GM04503 (cell line): ENCODE measurements at places on chromosomes 7 and 10.
A peak's percentile ranks its signal among the peaks of the same experiment; 100 is the strongest.

DNA sequence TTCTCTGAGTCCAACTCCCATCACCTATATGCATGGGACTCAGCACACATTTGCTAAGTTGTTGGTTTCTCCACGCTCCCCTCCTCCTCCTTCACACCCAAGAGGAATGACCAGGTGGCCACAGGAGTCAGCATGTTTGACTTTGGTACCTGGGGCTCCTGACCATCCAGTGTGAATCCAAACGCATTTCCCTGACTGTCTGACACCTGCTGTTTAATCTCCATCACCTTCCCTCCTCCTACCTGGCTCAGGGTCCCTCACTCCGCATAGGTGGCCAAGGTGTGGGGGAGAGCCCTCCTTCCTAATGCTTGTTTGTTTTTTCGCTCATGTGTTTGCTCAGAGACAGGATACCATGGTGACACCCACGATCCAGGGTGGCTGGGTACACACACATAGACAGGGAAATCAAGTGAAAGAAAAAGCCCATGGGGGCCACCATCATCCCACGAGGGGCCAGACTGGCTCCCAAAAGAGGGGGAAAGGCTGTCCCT, 194.9 kb downstream of the KCNMA1 start:
- DNase-seq: no peak

DNA sequence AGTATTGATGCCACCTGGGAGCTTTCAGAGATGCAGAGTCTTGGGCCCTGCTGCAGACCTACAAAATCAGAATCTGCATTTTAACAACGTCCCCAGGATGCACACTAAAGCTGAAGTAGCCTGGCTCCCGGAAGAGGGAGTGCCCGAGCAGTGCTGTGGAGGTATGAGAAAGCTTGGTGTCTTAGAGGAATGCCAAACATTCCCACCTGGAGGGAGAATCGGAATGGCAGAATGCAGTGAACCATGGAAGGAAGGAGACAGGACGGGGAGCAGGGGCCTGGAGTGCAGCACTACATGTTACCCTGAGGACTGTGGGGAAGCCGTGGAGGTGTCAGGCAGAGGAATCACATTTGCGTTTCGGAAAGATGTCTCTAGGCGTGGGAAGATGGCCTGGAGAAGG, 90.9 kb downstream of the AOAH start:
- DNase-seq: no peak

DNA sequence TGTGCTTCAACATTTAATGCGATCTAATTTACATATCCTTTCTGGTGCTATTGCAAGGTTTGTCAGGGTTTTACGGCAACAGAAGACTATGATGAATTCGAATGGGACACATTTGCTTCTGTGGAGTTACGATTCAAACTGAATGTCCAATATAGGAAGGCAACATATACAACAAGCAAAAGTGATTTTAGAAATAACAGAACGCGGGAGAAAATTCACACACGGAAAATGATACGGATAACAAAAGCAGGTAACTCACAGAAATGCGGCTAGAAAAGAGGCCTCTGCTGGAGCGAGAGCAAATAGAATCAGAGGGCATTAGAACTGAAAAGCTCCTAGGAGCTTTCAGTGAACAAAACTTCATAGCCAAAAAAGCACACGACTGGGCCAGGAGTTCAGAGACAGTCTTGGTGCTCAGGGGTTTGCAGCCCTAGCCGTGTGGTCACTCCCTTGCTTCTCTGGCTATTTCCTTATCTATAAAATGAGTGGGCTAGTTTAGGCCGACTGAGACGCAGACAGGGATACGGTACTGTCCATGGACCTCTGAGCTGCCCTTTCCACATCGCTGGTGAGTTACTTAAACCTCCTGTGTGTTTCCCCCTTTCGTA, 557 bp upstream of the TAX1BP1 start:
- DNase-seq: peak; percentile 39

DNA sequence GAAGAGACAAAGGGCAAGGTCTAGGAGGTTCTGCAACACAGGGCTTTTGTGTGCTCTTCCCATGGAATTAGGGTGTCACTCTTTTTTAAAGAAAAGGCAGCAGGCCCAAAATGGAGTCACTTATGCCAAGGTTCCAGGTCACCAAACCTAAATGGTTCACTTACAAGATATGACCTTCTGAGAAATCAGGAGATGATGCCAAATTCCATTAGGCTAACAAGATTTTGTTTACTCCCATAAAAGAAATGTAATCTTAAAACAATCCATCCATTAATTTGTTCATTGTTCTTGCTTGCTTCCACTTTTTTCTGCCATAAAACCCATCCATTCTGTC, 158.1 kb downstream of the SNX13 start:
- no peak for DNase-seq

GRCh38 chr10:113820507-113820906, 33.4 kb downstream of the DCLRE1A start:
- DNase-seq: no peak

DNA sequence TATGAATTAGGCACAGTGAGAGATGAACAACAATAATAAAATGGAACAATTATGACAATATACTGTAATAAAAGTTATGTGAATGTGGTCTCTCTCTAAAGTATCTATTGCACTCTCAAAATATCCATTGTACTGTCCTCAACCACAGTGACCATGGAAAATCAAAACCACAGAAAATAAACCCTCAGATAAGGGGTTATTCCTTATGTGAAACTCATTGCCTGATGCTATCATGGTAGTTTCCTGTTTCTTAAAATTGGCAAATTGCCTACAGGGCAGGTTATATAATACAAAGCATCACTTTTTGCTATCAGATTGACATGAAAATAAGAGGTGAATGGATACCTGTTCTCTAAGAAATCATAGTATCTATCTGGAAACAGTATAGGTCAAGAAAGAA, 3.8 kb downstream of the MCM10 start:
- DNase-seq: no peak

- DNase-seq: peak; percentile 21
These were observed 559 bp downstream of the DBF4 start for GRCh38 chr7:87876869-87877234.

DNA sequence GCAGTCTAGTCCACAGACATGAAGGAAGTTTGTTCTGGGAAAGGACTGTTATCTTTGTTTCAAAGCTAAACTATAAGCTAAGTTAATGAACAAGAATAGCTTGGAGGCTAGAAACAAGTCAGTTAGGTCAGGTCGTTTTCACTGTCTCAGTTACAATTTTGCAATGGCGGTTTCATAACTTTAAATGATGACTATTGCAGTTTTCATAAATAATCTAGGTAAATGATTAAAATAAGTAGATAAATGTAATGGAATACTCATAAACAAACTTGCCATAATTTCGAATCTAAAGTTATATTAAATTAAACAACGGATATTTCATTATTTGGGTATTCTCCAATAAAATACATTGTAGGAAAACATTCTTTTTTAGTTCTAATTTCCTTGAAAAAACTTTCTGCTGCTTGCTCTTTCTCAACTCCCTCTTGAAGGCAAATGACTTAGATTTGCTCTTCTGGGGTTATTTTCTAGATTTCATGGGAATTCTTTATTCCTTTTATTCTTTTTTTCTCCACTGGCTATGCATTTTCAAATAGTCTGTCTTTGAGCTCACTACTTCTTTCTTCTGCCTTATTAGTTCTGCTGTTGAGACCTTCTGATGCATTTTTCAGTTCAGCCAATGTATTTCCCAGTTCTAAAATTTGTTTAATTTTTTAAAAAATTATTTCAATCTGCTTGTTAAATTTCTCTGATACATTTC, 103.8 kb upstream of the APBB1IP start:
- no peak for DNase-seq
